ENCODE measurements at places on chromosomes 11 and 22.

- DNase-seq, result no peak
These were observed 17.2 kb downstream of the IFITM10 start for GRCh38 chr11:1733009-1733715.

GRCh38 chr11:80860632-80861031 lies 1419.8 kb upstream of the TENM4 start:
- no peak for DNase-seq

DNA sequence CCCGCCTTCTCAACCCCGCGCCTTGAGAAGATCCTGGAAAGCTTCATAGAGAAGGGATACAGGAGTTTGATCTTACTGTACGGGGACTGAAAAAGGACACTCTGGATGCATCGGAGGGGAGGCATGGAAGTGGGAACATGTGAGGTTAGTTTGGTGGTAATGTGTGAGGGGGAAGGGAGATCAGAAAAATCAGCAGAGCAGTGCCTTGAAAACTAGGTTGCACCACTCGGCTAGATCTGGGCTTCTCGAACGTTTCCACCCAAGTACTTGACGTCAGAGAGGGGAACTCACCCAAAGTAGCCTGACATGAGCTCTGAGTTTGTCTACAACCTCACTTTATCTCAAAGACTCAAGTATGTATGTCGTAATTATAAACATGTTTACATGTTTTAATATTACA lies 14.5 kb downstream of the USP35 start:
- no peak for DNase-seq

GRCh38 chr22:39833093-39833492 lies 60.5 kb downstream of the ENTHD1 start:
- no peak for DNase-seq

- DNase-seq, result no peak
These were observed 75.8 kb downstream of the GAS2 start for GRCh38 chr11:22742157-22742613.

- no peak for DNase-seq
These were observed 6.8 kb downstream of the JRKL start for GRCh38 chr11:96396637-96397036.

- DNase-seq, result no peak
These were observed 7.4 kb upstream of the IFITM3 start for GRCh38 chr11:328012-328411.

- DNase-seq, result no peak
These were observed 42.3 kb upstream of the NFRKB start for GRCh38 chr11:129937592-129938238.

DNA sequence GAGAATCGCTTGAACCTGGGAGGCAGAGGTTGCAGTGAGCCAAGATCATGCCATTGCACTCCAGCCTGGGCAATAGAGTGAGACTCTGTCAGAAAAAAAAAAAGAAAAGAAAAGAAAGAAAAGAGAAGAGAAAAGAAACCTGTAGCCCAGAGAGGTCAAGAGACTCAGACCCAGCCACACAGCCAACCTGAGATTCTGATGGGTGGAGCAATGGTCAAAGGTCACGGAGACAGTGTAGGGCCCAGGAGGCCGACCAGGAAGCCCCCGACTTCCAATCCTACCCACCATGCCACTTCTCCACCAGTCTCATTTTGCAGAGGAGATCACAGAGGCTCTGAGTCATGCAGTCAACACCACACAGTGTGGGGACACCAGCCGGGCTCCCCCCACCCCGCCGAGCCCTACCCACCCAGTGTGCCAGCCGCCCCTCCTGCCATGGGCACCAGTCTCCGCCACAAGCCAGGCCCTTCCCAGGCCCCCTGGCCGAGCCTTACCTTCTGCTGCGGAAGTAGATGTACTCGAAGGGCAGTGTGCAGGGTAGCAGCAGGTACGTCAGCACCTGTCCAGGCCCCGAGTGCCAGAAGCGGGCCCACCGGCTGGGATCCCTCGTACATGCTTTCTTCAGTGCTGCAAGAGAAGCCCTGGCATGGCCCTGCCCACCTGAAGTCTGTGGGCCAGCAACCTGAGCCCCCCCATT lies 7.9 kb downstream of the PNPLA5 start:
- DNase-seq, result no peak

DNA sequence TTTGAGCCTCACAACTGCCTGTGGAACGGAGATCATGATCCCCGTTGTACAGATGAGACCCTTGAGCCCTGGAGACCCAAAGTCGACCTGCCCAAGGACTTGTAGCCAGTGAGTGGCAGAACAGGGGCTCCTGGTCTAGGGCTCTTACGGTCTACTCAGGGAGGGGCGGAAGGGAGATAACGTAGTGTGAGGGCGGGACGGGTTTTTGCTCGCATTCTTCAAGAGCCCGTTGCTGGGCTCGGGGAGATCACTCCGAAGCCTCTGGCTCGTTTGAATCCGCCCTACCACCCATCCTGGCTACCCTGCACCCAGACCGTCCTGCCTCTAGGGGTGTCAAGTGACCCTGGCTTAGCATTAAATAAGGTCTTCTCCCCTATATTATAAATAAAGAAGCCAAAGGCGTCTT lies 639 bp downstream of the CRY2 start:
- DNase-seq, result no peak

DNA sequence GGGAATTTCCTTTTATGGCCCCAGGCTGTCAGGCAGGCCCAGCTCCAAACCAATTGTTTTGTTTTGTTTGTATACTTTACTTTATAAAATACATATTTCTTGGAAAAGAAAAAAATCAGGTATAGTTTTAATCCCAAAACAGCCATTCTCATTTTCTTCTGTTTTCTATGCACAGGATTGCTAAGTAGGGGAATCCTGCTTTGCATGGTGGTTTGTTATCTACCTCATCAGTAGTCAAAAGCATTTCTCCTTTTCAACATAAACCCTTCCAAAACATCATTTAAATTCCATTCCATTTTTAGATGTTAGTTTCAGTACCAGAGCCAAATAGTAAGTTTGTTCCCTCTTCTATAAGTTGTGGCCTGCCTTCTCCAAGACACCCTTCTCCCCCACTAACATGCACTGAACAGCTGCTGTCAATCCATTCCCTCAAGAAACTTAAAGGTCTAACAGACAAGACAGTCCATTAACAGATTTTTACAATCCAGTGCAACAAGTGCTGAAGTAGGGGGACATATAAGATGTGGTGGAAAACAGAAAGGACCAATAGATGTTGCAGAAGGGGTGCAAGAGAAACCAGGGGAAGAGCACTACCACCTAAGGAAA lies 3.7 kb downstream of the ILK start:
- DNase-seq, result no peak

DNA sequence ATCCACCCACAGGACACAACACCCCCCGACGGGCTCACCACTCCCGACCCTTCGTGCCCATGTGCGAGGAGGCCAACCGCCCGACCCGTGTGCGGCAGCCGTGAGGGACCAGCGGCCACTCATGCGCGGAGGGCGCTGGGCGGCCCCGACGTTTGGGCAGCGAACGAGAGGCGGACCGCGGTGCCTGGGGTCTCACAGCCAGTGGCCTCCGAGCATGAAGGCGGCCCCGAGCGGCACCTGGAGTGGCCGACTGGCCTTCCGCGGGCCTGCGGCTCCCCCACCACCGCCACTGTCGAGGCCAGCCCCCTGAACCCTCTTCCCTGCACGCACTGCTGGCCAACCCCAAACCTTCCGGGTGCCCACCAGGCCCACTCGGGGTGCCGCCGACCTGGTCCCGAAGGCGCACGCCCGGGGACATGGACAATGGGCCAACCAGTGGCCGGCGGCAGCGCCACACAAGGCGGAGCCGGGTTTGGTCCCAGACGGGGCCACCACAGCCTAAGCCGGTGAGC lies 4274.9 kb upstream of the OR11H1 start:
- no peak for DNase-seq

- DNase-seq, result no peak
These were observed 1078.9 kb downstream of the OPCML start for GRCh38 chr11:132453406-132453805.

DNA sequence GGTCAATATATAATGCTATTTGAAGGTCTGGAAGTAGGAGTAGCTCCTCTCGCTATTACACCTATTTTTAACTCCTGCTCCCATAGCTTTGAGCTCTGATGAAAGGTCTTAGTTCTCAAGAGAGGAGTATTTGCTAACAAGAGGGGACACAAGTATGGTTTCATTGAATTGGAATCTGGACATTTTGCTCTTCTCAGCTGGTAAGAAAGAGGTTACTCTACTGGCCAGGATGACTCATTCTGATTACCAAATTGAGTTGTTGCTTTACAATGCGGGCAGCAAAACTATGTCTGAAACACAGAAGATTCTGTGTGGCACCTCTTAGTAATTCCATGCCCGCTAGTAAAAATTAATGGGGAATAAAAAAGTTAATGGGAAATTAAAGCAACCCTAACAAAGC lies 63.6 kb upstream of the EP300 start:
- DNase-seq, result no peak

GRCh38 chr11:20415432-20415831 lies 27.9 kb downstream of the PRMT3 start:
- no peak for DNase-seq

- no peak for DNase-seq
These were observed 539 bp downstream of the SLC35C1 start for GRCh38 chr11:45805305-45806071.

GRCh38 chr11:3184732-3185347 lies 19.7 kb upstream of the OSBPL5 start:
- DNase-seq, result no peak

DNA sequence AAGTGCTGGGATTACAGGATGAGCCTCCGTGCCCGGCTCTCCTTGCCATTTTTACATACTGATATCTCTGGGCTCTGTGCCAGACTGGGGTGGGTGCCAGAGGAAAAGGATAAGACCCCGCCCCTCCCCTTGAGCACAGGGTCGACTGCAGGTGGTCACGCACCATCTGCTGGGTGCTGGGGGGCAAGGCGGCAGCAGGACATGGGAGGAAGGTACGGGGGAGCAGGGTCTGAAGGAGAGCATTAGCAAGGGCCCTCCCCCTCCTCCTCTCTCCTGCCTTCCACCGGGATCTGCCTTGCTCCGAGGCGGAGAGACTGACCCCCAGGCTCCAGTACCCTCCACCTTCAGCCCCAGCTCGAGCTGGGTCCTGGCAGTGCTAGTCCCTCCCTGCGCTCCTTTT lies 9.7 kb upstream of the PGA3 start:
- no peak for DNase-seq

DNA sequence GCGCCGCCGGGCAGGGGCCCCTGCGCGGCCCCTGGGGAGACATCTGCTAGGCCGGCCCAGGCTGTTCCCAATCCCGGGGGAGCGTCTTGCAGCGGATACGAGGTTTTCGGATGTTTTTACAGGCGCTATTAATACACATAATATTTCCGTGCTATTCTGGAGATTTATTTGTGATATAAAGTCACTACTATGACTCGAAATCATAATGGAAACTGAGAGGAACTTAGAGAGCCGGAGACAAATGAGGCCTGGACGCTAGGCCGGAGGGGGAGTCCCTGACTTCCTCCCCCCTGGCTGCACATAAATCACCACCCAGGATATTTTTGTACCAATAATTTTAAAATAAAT lies 91.7 kb upstream of the ANO1 start:
- DNase-seq, result no peak

DNA sequence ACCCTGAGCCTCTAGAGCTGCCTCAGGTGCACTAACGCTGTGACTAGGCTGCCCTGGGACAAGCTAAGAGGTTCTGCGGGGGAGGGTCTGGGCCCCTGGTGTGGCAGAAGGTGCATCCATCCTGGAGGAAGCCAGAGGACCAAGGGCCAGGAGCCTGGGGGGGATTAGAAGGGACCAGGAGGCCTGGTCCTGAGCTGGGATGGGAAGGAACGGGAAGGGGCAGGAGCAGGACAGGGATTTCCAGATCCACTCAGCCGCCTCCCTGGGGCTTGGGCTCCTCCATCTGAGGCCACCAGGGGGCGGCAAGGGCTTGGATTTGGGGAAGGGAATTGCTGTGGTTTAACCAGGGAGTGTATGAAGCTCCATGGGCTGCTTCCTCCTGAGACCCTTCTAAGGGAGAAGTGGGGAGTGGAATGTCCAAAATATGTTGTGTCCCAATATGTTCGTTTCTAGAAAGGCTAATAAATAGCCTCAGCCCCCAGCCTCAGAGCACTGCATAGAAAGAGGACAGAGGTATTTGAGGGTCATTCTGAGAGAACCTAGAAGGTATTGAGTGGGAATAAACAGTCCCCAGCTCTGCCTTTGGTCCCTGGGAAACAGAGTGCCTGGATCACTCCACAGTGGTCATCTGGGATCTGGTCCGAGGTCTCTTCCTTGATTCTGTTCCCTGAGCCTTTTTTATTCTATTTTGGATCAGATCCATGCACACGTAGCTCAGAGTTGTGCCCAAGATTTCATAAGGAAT lies 17.4 kb upstream of the PRAME start:
- no peak for DNase-seq
